Activated CD4-positive, alpha-beta T cell treated with anti-CD3 and anti-CD28 coated beads, Interleukin-2, amount 10 ng/mL, durations not matched to agents 24 days and 14 days (primary cell): ENCODE measurements at places on chromosomes 7 and 10. TPM values are rescaled to one million over a fixed set of nuclear protein-coding genes. Genes with fewer than 3 reads are reported as not detected.

TAF5 gene
- 11.9 and 12.1 TPM in 2 replicates for total RNA-seq

SUMF2 gene
- total RNA-seq = 154 and 161 TPM in 2 replicates

LRRC18 gene
- total RNA-seq = not detected in 2 replicates

FAM25C gene
- not detected in 2 replicates for total RNA-seq

SEPTIN7 gene
- 202 and 205 TPM in 2 replicates for total RNA-seq

FGF8 gene
- 0.35 TPM in 1 of 2 replicates, not detected in the other for total RNA-seq

RTKN2 gene
- 2.7 and 3.4 TPM in 2 replicates for total RNA-seq

HYCC1 gene
- 33.7 and 41.5 TPM in 2 replicates for total RNA-seq

HOXA7 gene
- not detected in 2 replicates for total RNA-seq

RHBDD2 gene
- 48.4 and 49.2 TPM in 2 replicates for total RNA-seq

- no peak for DNase-seq
Measured at GRCh38 chr7:98288064-98288823, 6.8 kb downstream of the BRI3 start.

DNA sequence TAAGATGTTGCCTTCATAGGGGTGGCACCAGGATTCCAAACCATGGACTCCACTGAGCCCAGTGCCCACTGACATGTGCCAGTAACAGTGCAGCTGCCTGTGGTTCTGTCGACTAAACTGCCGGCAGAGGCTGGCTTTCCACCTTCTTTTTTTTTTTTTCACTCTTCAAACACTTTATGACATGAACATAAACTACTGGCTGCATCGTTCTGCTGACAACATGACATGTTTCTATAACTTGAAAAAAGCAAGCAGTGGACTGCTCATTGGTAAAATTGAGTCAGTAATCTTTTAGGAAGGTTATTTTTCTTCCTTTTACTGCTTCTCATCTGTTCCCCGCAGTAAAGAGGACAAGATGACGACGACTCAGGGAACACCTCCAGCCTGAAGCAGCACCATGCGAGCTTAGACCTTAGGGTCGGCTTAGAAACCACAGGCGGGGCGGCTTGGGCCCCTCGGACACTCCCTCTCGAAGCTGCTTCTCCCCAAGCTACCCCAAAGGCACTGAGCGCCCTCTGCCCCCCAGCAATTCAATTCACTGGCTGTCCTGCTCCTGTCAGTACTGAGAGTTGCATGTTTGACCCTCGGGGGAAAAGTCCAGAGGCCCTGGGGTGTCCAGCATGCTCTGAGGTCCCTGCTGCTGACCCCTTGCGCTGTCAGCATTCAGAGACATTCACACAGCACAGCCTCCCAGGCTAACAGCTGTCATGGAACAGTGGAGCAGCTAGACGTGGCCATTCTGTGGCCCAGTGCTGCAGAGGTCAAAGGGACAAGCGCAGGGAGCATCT, 112.5 kb downstream of the EGFR start:
- no peak for DNase-seq

GRCh38 chr10:311901-312665, 176.8 kb downstream of the ZMYND11 start:
- no peak for DNase-seq

- no peak for DNase-seq
Measured at GRCh38 chr10:60894786-60895185, 49.2 kb downstream of the RHOBTB1 start.

- DNase-seq = no peak
Measured at GRCh38 chr7:131636092-131636491, 79.7 kb upstream of the PODXL start.

DNA sequence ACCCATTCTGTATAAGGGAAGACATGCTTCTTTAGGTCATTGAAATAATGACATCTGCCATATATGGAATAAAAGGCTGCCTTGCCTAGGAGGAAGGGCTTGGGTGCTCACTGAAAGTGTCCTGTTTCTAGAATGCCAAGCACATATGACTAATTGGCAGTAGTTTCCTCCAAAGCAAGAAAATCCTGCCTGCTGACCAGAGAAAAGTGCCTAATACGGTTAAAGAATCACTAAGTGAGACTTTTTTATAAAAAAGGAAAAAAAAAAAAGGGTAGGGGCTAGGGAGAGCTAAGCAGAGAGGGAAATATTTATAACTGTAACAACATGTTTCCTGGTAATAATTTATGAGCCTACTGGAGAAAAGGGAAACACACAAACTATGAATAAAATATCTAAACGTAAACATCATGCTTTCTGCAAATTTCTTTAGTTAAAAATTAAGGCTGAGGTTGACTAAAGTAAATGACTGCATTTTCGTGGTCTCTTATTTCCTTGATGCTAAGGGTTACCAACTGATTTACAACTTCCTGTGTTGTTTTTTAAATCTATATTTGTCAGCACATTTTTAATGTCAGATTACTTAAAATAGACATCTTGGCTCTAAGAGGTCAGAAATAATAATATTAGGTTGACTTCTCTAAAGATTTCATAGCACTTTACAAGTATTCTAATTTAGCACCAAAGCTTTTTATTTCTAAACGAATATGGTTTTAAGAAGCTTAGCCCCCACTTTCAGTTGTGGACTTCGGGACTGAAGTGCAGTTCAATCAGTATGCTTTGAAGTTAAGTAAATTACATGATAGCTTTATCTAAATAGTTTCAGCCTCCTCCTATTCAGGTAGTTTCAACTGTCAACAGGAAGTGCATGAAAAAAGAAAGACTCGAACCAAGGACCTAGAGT, 89.6 kb downstream of the CABCOCO1 start:
- no peak for DNase-seq

GRCh38 chr10:69750011-69750373, 51.7 kb upstream of the COL13A1 start:
- no peak for DNase-seq

DNA sequence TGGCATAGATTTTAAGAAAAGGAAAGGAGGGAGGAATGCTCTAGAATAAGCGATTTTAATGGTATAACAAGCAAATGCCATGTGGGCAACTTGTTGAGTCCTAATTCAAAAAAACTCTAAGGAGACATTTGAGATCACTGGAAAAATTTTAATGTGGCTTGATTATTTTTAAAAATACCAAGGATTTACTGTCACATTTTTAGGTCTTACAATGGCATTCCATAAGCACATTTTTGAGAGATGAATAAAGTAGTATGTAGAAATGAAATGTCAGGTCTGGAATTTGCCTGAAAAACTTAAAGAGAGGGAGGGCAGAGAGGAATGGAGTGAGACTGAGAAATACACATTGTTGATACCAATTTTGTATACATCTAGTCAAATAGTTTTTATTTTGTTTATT, 20.3 kb downstream of the NCAPG2 start:
- no peak for DNase-seq

GRCh38 chr10:88515235-88515634, 67.9 kb downstream of the RNLS start:
- no peak for DNase-seq

DNA sequence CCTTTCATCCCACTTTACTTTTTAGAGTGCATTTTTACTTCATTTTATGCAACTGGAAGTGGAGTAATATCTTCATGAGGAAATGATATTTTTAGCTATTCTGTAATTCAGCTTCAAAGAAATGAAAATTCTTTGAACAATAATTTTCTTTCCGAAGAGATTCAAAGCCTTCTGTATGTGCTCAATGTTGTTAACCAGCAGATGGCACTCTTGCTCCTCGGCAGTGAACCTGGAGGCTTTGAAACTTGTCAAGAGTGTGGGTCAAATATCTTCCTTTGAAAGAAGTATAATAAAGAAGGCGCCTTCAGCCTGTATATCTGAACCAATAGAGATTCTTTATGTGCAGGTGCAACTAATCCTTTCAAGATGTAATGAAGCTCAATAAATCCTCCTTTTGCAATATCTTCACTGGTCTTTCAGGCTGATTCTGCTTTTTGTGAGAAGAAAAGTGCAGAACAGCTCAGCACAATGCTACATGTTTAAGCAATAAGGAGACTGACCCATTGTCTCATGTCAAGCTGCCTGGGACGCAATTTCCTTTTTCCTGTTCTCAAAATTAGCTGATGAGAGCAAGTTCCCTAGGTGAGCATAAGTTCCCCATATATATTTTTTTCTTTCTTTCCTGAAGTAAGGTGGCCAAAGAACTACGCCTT, 258.4 kb downstream of the SEMA3A start:
- peak; percentile 84 for DNase-seq

- DNase-seq = no peak
Measured at GRCh38 chr7:82950436-82950835, 212.2 kb downstream of the PCLO start.

GRCh38 chr7:157433628-157434027, 96.8 kb downstream of the DNAJB6 start:
- no peak for DNase-seq

DNA sequence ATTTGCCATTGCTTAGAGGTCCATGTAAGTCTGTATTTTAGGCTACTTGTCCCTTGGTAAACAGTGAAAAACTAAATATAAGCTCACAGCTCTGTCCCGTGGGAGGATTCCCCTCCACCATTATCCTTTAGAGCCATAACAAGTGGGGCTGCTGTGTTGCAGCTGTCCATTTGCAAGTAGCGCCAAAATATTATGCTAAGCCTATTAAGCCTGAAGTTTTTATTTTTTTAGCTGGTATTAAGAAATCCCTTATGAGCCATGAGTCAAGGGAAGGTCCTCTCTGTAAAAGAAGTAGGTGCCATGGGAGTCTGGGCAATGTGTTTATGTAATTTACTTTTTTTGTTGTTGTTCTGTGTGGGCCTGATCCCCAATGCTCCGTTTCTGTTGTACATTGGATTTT, 183.9 kb downstream of the THSD7A start:
- DNase-seq = no peak
